Activated effector memory CD4-positive, alpha-beta T cell treated with Interleukin-2 at 50 U/mL for 16 hours (primary cell): ENCODE measurements at places on chromosomes 1 and 21.

DNA sequence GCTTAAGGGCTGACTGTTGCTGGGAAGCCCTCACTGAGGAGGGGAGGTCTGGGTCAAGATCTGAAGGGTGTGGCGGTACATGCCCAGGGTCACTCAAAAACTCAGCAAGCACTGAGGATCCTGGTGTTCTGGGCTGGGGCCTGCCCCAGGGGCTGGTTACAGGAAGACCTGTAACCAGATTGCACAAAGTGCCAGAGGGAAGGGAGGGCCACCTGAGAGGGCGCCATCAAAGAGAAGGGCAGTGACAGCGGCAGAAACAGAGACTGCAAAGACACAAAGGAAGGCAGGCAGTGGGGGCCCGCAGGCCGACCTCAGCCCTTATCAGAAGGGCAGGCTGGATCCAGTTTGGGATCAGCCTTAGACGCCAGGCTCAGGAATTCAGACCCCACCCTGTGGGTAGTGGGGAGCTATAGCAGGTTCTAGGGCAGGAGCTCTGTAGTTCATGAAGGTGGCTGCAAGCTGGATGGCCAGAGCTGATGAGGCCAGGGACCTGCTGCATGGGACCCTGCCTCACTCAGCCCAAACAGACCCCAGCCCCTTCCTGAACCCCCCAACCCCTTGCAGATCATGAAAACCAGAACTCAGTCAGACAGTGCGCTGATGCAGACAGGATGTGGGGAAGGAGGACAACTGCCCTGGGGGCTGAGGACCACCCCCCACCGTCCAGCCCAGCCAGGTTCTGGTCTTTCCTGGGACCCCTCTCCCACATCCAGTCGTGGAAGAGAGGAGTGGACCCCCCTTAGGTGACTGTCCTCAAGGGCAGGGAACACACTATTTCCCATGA is 3.9 kb downstream of the SH2D5 start:
- DNase-seq: no peak

DNA sequence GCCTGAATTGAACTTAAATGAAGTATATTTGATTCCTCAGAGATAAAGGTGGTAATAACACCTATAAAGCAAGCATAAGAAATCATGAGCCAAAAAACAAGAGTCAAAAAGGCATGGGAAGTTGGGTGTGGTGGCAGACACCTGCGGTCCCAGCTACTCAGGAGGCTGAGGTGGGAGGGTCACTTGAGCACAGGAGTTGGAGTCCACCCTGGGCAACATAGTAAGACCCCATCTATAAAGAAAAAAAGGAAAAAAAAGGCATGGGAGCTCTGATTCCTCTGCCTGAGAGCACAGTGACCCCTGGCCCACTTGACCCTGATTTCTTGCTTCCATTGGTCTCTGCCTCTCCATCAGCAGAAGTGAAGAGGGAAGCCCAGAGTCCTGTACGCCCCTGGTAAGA is 40.3 kb downstream of the MT1HL1 start:
- no peak for DNase-seq

DNA sequence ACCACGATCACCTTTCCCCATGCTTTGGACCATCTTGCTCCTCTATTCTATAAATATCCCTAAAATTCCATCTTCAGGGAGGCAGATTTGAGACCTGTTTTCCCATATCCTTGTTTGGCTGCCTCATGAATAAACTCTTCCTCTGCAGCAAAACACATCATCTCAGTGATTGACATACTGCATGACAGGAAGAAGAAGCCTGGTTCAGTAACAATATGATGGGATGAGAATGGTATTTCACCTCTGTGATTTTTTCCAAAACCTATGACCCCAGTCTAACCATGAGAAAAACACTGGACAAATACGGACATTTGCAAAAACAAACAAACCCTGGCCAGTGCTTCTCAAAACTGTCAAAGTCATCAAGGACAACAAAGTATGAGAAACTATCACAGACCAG is 53.8 kb upstream of the ZSWIM5 start:
- DNase-seq: no peak

- no peak for DNase-seq
Measured at GRCh38 chr1:186152620-186153239, 222.3 kb downstream of the TPR start.

DNA sequence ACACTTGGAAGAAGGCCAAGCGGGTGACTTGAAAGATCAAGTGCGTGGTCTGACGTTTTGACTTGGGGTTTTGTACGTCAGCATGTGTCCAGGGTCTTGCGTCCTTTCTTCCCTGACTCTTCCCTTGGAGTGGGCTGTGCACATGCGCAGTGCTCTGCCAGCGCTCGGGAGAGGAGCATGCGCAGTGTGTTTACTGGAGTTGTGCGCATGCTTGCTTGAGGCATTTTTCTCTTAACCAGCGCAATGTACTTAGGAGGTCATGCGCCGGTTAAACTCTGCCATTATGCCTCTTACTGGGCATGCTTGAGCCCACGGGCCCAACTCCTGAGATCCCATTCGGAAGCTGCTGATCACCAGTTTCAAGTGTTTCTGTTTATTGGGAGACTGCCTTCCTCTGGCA is 242.5 kb upstream of the AJAP1 start:
- DNase-seq: no peak

DNA sequence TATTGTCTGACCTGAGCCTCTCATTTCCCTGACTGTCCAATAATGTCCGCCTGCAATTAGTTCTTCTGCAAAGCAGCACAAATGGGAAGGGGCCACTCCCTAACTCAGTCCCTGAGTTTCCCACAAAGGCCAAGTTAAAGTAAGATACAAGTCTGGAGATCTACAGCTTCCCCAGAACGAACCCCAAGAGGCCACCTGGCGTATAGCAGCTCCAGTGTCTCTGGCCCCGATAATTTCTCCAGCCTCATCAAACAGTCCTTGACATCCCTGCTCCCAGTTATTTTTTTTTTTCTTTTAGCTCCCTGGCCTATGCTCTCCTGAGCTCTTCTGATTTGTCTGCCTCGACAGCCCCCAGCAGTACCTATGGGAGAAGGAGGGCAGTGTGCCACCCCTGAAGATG is 8.1 kb upstream of the ACKR1 start:
- DNase-seq: no peak

DNA sequence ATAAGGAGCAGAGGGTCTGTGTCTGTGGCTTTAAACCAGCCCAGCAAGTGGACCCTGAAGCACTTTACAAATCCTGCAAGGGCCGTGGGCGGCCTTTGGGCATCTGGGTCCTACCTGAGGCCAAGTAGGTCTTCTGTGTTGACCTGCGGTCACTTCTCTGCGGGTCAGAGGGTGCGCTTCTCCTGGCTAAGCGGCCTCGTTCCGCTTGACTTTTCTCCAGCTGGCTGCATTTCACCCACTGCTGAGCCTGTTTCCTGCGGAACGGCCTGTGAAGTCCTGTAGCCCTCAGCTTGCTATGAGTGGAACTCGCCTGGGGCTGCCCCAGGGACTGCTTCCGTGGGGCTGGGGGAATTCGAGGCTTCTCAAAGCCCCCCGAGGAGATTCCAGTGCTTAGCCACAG is 43.3 kb downstream of the SLC37A1 start:
- DNase-seq: no peak

DNA sequence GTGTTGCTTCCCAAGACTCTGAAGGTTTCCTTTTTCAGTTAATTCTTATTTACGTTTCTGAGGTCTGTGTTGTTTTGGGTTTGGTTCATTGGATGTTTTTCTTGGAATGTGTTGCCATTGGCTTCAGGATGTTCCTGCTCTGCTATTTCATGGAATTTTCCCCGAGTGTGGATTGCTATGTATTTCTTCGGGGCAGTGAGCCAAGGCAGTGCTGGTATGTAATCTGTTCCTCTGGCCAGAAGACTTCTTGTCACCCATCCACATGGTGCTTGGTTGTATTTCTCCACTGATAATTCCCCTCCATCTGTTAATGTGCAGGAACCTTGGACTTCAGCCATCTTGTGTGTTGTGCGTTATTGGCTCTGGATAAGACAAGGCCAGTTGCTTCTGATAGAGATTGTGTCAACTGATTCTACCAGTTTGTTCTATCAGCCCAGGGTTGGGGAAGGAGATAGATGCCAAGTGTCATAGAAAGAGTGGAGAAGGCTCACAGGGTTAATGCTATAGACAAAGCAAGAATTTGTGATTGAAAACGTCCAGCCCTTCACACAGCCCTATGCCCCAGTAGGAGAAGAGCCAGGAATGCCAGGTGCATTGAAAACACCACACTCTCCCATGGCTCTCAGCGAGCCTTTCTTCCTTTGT is 505.2 kb downstream of the PLPP3 start:
- no peak for DNase-seq

DNA sequence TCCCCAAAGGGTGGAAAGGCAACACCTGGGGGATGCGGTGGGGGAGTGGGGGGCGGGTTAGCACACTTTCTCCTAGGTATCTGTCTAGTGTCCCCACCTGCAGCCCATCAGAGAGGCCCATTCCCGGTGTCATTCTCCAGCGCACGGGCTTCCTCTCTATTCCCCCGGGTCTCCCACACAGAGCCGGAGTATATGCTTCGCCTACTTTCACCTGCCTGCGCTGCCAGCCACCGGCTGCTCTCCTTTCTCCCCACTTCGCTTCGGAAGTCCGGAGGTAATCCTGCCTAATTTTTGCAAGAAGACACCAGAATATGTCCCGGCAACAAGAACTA is 852 bp downstream of the RGS7 start:
- no peak for DNase-seq

DNA sequence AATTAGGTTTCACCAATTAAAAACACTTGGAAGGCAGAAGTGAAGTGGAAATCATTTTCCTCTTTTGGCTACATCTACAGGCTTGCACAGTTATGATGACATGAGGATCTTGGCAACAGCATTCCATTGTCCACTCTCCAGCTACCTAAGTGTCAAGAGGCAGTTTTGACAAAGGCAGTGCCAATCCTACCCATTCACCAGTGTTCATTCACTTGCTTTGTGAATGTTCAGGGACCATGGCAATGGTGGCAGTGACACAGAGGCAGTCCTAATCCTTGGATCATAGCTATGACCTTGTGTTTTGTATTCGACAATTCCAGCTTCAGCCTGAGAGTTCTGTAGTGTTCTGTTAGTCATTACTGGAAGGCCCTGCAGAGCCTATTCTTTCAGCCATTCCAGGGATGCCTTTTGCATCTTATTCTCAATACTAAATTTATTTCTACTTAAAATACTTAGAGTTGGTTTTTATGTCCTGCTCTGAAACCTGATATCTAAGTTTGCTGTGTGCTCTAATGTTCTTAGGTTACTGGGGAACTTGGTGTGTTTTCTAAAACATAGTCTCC is 36.7 kb downstream of the CRB1 start:
- no peak for DNase-seq

DNA sequence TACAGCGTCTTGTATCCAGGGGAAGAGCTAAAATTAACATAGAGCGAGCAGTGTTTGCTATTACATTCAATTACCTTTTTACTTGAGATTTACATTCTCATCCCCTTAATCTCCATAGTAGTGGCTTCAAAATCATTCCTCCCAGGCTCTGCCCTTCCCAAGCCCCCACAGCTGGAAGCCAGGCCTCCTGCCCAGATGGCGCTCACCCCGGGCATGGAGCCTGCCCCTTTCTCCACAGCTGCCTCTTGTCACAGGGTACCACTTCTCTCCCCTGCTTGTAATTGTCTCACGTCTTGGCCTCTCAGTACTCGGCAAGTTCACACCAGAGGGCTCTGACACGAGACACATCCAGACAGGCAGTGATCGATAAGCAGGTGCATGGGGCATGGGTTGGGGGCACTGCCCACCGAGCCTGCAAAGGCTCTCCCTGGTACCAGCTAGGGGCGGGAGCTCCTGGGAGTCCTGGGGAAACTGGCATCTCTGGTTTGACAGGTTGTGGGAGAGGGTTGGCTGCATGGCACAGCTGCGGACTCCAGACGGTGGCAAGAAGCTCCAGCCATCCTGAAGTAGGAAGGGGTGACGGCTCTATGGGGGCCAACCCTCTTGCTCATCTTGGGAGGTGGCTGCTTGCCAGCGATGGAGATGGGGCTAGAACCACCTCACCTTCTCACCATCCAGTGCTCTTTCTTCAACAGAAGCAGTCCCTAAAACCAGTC is 20.1 kb downstream of the CASZ1 start:
- DNase-seq: no peak

DNA sequence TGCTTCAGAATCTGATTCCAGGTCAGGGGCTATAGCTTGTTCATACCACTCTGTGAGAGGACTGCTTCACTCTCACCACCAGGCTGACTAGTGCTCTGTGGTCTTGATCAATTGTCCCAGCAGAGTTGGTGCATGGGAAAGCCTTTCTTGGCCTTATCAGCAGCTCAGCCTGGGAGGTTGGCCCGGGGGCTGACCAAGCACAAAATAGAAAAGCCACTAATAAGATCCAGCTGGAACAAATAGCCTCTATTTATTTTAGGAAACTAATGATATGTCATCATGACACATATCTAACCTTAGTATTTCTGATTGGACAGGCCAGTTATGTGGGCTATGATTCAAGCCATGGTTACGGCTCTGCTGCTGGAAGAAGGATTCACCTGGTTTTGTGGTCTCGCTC is 134.2 kb downstream of the GDAP2 start:
- no peak for DNase-seq

DNA sequence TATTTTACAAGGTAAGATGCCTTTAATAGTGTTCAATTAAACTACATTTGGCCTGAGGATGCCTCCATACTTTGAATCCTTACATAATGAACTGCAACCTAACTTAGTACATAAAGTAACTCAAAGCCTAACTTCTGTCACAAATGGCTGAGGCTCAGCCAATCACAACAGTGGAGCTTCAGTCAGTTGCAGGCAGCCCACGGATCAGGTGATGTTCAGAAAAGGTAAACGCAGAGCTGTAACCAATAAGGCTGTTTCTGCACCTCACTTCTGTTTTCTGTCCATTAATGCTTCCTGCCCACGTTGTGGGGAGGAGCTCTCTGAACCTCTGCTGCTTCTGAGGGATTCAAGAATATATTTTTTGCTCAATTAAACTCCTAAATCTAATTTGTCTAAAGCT is 94.8 kb upstream of the KIAA0040 start:
- DNase-seq: no peak

GRCh38 chr1:209808059-209808581 is 2.2 kb upstream of the IRF6 start:
- no peak for DNase-seq

DNA sequence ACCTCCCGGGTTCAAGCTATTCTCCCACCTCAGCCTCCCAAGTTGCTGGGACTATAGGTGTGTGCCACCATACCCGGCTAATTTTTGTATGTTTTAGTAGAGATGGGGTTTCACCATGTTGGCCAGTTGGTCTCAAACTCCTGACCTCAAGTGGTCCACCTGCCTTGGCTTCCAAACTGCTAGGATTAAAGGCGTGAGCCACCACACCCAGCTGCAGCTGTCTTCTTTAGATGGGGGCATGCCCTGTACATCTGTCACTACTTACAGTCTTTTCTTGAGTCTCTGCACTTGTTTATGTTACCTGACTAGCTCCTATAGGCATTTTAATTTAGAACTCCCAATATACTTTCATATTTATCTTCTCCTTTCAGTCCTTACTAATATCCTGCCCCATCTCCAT is 64.2 kb downstream of the SELENOF start:
- no peak for DNase-seq

- DNase-seq: no peak
Measured at GRCh38 chr1:46150085-46150484, 17.7 kb upstream of the PIK3R3 start.

- no peak for DNase-seq
Measured at GRCh38 chr1:247317702-247318101, 14.0 kb downstream of the ZNF496 start.

- no peak for DNase-seq
Measured at GRCh38 chr1:93596329-93597089, 85.1 kb downstream of the BCAR3 start.

- no peak for DNase-seq
Measured at GRCh38 chr1:27770293-27770830, 2.7 kb upstream of the STX12 start.

GRCh38 chr1:10679496-10680220 is 116.8 kb downstream of the CASZ1 start:
- DNase-seq: no peak

- no peak for DNase-seq
Measured at GRCh38 chr1:22210636-22211035, 67.7 kb upstream of the WNT4 start.
